ENCODE measurements at places on chromosomes 7 and 10.

- DNase-seq = no peak
Observed at GRCh38 chr7:151379193-151379520, 30.7 kb downstream of the WDR86 start.

GRCh38 chr10:44392420-44392819 lies 7.5 kb upstream of the CXCL12 start:
- DNase-seq = no peak

DNA sequence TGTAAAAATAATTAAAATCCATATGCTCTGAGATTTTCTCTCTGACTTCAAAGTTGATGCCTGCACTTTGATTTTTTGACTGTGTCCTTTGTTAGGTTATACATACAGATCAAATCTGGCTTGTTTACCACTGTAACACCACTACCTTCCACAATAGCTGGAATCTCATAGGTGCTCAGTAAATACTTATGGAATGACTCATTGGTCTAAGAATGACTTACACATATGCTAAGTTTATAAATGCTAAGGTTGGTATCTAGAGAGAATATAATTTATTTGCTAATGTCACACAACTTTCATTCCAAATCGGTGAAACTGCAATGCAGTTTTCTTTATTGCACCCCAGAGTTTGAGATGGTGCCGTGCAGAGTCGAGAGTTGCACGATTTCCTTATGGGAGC lies 578.5 kb downstream of the SH2D4B start:
- DNase-seq = no peak

DNA sequence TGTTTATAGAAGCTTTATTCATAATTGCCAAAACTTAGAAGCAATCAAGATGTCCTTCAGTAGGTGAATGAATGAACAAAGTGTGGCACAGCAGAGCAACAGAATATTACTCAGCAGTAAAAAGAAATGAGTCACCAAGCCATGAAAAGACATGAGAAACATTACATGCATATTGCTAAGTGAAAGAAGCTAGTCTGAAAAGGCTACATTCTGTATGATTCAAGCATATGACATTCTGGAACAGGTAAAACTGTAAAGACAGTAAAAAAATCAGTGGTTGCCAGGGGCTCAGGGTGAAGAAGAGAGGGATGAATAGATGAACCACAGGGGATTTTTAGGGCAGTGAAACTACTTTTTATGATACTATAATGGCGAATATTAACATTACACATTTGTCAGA lies 80.9 kb upstream of the APBB1IP start:
- DNase-seq = no peak

- DNase-seq = no peak
Observed at GRCh38 chr10:117761695-117762094, 219.1 kb downstream of the EMX2 start.

GRCh38 chr7:129606803-129607202 lies 4.7 kb upstream of the NRF1 start:
- DNase-seq = no peak

DNA sequence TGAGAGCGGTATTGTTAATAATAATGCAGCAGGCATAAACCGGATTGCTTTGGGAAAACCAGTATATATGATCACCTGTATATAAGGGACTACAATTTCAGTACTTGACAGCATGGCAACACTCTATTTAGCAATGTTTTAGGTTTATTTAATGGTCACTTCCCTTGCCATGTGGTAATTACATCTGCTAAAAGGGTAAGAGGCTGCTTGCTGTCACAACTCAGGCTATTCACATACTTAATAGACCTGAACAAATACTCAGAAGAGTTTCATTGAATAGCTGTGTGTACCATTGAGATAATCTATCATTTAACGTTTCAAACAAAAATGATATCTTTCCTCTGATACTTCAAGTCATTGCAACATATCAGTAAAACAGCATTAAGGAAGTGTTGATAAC lies 90.1 kb downstream of the PCDH15 start:
- DNase-seq = no peak

DNA sequence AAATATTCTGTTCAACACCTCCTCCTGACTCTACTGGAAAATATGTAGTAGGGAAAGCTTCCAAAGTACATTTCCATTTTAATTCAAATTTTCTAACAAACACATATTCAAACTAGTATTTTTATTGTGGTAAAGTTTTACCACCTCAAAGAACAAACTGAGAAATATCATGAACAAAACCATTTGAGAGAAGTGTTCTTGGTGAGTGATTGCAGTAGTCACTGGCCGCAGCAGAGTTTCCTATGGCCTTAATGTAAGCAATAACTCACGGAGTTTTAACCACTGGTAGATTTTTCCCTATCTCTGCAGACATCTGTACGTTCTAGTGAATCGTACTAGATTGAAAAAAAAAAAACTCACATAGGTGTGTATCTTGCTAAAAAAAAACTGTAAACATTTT lies 487.0 kb upstream of the FZD8 start:
- no peak for DNase-seq

DNA sequence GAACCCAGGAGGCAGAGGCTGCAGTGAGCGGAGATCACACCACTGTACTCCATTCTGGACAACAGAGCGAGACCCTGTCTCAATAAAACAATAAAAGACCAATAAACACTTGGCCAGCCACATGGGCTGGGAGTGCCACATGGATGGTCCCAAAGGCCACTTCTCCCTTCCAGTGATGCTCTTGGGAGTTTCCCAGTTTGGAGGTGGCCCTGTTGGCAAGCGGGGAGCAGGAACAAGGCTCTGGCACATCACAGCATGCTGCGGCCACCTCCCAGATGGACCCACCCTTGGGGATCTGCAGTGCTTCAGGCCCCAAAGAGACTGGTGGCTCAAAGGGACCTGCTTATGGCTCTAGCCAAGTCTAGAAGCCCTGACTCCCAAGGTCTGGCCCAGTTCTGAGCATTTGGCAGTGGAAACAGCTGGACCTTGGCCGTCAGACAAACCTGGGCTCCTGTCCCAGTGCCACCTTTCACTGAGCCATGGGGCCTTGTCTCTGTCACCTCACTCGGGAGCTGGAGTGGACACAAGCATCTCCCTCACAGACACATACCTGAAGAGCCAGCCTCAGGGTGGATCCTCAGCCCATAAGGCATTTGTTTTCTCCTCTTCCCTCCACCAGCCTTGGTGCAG lies 91.7 kb downstream of the COL13A1 start:
- DNase-seq = no peak

DNA sequence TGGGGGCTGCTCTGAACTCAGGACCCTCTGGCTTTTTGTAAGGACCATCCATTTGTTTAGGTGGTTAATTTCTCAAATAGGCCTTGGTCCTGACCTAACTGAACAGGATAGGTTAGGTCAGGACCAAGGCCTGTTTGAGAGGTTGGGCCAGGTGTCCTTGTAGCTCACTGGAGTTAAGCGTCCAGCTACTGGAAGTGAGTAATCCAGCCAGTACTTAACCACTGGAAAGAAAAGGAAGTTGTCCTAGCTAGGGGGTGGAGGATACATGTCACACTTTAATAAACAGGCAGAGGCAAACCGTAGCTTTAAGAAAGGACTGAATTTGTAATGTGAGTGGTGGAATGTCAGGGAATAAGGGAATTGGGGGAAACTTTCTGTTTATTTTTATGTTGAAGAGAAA lies 96.0 kb downstream of the GPR85 start:
- DNase-seq = no peak

GRCh38 chr7:141406347-141406746 lies 144.9 kb upstream of the AGK start:
- no peak for DNase-seq

GRCh38 chr7:16356301-16356958 lies 64.9 kb downstream of the CRPPA start:
- DNase-seq = no peak

GRCh38 chr7:105759670-105760550 lies 116.5 kb downstream of the ATXN7L1 start:
- no peak for DNase-seq

DNA sequence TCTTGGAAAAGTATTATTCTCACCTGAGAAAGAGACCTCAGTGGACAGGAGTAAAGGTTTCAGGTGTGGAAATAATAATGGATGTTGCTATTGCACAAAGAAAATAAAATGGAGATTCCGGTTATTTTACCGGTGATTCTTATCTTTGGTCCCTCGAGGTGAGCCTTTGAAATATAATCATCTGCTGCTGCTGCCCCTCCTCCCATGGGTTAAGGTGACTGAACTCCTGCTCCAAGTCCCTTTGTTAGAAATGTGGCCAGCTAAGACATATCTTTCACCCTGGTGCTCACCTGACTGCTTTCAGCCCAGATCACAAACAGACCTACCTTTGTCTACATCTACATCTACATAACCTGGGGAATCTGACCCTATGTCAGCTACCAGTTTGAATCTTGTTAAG lies 5.7 kb downstream of the CUBN start:
- no peak for DNase-seq

DNA sequence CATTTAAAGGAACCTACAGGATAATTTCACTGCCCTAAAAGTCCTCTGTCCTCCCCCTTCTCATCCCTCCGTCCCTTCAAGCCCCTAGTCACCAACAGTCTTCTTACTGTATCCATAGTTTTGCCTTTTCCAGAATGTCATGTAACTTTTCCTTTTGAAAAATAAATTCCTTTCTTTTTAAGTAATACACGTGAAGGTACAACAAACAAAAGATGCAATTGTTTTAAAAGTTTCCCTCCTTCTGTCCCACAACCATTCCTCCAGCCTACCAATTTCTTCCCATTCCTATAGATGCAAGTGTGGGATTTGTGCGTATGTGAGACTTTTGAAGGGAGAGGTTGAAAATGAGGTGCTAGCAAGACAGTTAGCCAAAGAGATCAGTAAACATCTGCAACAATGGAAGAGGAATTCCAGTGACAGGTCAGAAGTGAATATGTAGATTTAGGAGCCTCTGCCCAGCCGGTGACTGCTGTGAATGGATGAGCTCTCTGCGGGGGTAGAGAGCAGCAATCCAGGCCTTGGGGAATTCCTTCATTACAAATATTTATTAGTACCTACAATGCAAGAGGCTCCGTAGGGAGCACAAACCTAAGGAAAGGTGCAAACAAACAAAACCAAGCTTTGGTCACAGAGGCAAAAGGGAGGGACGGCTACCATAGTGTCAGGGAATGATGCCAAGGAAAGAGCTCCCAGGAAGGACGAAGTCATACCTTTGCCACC lies 243.6 kb downstream of the SKIDA1 start:
- DNase-seq = no peak

DNA sequence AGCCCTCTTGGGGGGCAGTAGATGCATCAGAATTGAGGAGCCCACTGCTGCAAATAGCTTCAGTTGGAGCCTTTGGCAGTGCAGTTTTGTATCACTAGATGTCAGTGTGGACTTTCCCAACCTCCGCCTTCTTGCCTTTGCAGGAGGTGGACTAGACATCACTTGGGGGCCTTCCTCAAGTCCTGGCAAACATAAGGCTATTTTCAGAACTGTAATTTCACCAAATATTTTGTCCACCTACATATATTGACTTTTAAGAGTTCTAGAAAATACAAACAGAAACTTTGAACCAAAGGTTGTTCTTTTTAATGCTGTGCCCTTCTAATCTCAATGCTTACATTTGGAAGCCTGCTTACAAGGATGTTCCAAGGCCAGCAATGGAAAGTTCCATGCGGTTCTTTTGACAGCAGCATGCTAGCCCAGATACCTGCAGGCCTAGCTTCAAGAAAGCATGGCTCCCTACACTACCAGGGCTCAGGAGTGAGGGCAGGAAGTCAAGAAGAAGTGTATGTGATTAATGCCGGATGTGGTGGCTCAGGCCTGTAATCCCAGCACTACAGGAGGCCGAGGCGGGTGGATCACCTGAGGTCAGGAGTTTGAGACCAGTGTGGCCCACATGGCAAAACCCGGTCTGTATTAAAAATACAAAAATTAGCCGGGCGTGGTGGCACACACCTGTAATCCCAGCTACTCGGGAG lies 8.0 kb upstream of the ZNRF2 start:
- DNase-seq = peak; percentile 39

DNA sequence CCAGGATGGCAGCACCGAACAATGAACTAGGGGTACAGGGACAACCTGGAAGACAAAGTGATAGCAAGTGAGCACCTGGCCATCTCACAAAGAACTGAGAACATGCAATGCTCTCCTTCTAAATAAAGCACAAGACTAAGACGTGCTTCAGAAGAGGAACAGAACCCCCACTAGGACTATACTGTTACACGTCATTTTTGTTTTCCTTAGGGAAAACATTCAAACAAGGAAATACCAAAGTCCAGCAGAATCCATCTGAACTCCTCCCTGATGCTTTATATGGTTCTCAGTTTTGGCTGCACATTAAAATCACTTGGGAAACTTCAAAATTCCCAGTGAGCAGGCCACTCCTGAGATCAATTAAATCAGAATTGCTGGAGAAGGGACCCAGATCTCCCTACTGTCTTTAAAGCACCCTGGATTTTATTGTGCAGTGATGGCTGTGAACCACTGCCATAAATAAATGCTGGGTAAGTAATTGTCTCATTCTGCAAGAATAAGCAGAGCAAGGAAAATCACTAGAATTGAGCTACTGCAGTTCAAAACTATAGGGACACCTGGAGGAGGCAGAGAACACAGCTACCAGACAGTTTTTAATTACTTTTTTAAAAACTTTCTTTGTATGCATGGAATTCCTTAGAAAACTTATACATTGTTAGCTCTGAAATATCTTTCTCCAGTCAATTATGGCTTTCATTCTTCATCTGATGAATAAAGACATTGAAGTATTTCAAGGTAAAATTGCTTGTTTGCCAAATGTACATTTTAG lies 866.5 kb upstream of the GHITM start:
- no peak for DNase-seq

GRCh38 chr10:68787813-68788212 lies 39.5 kb upstream of the STOX1 start:
- no peak for DNase-seq

- DNase-seq = no peak
Observed at GRCh38 chr7:42014625-42015618, 222.1 kb downstream of the GLI3 start.

- no peak for DNase-seq
Observed at GRCh38 chr7:110386913-110387312, 704.0 kb upstream of the LRRN3 start.

GRCh38 chr7:146146831-146147486 lies 30.4 kb downstream of the CNTNAP2 start:
- DNase-seq = no peak

DNA sequence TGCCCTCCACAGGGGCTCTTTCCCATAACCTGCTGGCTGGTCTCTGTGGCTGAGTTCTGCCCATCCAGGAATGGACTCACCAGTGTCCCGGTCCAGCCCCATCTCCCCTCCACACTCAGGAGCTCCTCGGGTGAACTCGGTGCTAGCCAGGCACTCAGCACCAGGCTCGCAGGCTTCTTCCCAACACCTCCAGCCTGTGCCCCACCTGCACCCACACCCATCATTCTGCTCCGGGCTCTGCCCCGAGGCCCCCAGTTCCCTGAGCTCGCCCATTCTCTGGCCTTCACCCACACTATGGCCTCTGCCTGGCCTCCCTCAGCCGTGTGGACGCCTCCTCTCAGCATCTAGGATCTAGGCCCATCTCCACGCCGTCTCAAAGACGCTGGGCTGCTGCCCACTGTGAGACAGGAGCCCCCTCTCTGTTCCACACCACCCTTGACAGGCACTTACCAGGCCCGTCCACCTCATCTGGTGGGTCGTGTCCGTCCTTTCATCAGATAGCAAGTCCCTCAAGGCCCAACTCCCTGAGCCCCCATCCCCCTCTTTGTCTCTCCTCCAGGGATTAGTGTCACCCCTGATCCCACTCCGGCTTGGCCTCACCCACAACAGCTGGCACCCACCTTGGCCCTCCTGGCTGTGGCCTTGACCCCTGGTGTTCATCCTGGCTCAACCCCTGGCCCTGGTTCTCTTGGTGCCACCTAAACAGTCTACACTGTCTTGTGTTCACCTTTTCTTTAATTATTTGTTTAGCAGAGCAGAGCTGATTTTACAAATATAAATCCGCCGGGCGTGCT lies 76.0 kb upstream of the FAM20C start:
- DNase-seq = no peak

GRCh38 chr10:27716521-27716920 lies 29.1 kb downstream of the MKX start:
- no peak for DNase-seq

GRCh38 chr7:117138981-117139380 lies 183.9 kb downstream of the WNT2 start:
- DNase-seq = no peak

Measured in stimulated activated CD8-positive, alpha-beta memory T cell treated with anti-CD3 and anti-CD28 coated beads, Interleukin-4, amount 100 ng/mL, for 1 hour (primary cell).